ENCODE measurements at places on chromosomes 12 and 14.

- no peak for DNase-seq
Measured at GRCh38 chr14:58966997-58967396, 221.5 kb upstream of the DAAM1 start.

GRCh38 chr12:21972055-21972454 lies 30.8 kb upstream of the ABCC9 start:
- no peak for DNase-seq

DNA sequence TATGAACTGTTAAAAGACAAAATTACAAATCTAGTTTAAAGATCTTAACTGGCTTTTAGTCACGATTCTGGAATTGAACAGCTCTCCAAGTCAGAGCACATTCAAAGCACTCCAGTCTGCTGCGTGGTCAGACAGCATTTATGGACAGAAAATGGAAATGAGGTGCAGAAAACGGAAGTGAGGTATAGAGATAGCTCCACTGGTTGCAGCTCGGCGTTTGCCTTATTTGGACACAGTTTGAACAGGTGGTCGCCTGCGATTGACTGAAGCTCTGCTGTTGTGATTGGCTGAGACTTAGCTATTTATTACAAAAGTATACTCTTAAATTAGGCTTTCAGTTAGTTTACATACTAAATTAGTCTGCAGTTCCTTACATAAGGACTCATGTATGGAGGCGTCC lies 28.3 kb downstream of the TRIM9 start:
- DNase-seq, result no peak

GRCh38 chr12:114685320-114685781 lies 1.4 kb upstream of the TBX3 start:
- DNase-seq, result no peak

- DNase-seq, result no peak
Measured at GRCh38 chr12:79935624-79936345, 888 bp upstream of the PPP1R12A start.

GRCh38 chr12:12384571-12385340 lies 27.9 kb downstream of the BORCS5 start:
- DNase-seq, result no peak

DNA sequence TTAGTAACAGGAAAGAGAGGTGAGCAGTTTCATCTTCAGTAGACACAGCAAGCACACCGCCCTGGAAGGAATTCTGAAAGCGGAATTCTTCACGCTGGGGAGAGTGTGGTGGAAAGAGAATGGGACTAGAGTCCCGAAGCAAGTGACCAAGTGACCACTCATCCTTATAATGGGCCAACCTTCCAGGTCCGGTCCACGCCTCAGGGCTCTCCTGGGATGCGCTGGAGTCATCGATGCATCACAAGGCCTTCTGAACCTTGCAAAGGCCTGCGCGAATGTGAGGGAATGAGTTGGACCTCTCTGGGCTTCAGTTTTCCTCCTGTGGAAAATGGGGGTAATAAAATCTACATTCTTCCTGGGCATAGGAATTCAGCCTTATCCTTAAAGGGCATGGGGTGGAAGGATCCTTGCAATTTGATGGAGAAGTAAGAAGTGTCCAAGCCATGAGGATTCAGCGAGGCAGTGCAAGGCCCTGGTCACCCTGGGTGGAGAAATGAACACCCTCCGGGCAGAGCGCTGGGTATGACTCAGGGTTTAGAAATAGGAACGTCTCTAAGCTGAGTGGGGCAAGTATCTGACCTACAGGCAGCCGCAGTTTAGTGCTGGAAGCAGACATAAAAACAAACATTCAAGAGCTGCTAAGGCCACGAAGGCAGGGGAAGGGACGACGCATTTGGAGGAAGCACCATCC lies 97.7 kb downstream of the SETD3 start:
- no peak for DNase-seq

DNA sequence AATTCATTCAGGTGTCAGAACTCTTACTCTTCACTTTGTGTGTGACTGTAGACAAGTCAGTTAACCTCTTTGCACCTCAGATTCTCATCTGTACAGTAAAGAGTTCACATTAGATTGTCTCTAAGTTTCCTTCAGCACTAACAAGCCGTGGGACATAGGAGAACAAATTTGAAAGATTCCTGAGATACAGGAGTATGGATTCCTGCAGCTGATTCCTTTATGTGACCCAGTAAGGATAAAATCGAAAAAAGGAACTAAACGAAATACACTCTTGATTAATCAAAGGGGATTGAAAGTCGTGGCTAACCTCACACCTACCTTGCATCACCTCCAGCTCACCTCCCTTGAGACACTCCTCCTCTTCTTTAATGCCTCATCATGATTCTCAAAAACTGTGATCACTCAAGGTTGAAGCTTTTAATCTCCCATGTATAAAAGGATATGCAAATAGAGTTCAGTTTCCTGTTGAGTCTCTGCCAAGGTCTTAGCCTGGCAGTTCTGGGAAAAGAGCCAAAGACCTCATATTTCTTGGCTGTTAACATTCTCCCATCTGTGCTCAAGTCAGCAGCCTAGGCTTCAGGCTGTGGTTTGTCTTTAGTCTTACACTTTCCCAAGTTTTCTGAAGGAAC lies 156.6 kb downstream of the DAD1 start:
- DNase-seq, result no peak

- DNase-seq, result no peak
Measured at GRCh38 chr14:99473458-99473857, 7.2 kb downstream of the SETD3 start.

GRCh38 chr12:52193991-52194390 lies 2.2 kb upstream of the KRT80 start:
- DNase-seq, result no peak

DNA sequence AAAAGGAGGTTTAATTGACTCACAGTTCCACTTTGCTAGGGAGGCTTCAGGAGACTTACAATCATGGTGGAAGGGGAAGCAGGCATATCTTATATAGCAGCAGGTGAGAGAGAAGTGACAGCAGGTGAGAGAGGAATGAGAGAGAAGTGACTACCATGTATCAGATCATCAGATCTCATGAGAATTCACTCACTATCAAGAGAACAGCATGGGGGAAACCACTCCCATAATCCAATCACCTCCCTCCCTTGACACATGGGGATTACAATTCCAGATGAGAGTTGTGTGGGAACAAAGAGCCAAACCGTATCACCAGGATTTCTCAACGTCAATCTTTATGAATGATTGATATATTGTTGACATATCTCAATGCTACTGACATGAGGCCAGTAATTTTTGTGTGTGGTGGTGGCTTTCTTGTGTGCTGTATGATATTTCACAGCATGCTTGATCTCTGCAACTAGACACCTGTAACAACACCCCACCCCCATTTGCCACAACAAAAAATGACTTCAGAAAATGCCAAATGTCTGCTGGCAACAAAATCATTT lies 1470.9 kb upstream of the SEL1L start:
- DNase-seq, result no peak

DNA sequence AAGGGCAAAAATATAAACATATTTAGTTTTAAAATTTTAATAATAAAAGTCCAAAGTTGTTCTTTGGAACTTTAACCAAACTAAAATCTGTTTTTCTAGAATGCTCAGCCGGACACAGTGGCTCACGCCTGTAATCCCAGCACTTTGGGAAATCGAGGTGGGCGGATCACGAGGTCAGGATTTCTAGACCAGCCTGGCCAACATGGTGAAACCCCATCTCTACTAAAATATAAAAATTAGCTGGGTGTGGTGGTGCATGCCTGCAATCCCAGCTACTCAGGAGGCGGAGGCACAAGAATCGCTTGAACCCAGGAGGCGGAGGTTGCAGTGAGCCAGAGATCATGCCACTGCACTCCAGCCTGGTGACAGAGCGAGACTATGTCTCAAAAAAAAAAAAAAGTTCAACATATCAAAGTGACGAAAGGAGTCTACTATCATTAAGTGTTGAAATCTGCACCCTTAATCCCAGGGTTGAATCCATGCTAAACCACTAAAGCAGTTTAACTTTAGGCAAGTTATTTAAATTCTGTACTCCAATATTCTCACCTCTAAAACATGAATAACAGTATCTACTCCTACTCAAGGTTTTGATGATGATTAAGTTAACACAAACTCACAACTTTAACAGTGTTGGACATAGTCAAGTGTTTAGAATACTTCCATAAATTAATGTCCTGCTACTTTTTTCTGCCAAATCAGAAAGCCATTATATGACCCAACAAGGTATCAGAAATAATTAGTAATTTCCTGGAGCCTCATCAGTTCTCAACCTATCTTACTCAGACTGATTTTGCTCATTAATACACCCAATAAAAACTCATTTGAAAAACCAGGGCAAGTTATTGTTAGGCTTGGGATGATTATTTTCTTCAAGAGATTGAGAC lies 11.0 kb downstream of the HNRNPC start:
- no peak for DNase-seq

DNA sequence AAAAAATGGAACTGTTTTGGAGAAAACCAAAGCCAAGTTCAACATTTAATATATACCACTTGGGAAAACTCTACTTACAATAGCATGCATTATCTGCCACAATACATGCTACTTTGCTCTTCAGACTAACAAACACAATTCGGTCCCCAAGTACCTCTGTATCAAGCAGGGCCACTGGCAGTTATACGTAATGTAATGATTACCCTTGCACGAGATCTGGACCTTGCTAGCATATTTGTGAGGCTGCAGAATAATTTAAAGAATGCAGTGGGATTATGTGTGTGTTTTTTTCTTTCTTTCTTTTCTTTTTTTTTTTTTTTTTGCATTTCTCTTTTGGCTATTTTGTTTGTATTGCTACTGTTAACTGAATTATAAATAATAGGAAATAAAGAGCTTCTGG lies 22.8 kb upstream of the PYGL start:
- DNase-seq, result no peak

GRCh38 chr14:76653875-76654572 lies 107.2 kb upstream of the VASH1 start:
- no peak for DNase-seq

DNA sequence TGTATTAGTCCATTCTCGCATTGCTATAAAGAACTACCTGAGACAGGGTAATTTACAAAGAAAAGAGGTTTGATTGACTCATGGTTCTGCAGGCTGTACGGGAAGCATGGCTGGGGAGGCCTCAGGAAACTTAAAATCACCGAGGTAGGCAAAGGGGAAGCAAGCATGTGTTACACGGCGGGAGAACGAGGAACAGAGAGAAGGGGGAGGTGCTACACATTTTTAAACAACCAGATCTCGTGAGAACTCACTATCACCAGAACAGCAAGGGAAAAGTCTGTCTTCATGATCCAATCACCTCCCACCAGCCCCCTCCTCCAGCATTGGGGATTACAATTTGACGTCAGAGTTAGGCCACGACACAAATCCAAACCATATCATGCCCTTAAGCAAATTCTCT lies 13.3 kb upstream of the MAX start:
- no peak for DNase-seq

GRCh38 chr12:95429172-95429510 lies 44.8 kb upstream of the METAP2 start:
- no peak for DNase-seq

All from activated CD8-positive, alpha-beta memory T cell treated with anti-CD3 and anti-CD28 coated beads for 1 hour (primary cell).